ENCODE measurements at places on chromosomes 16 and 17.

DNA sequence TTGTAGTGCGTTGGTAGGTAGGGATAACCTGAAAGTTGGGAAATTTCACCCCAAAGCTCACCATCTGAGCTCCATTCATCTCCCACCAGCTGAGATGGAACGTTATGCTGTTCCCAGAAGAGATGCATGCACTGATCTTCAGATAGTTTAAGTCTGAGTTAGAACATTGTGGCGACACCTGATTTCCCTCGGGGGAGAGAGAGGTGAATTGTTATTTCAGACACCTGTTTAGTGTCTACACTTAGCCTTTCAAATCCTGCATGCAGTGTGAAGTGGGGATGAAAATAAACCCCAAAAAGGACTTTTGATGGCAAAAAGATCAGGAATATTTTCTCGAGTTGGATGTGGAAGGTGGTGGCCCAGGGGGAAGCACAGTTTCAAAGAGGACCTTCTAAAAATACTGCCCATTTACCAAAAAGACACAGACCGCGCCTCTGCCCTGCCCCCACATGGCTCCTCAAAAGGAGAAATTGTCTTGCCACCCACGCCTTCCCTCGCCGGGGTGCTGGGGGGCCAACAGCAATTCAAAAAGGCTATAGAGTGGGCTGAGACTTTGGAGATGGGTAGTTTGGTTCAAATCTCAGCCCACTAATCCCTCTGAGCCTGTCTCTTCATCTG is 11.4 kb downstream of the CIITA start:
- no peak for DNase-seq

DNA sequence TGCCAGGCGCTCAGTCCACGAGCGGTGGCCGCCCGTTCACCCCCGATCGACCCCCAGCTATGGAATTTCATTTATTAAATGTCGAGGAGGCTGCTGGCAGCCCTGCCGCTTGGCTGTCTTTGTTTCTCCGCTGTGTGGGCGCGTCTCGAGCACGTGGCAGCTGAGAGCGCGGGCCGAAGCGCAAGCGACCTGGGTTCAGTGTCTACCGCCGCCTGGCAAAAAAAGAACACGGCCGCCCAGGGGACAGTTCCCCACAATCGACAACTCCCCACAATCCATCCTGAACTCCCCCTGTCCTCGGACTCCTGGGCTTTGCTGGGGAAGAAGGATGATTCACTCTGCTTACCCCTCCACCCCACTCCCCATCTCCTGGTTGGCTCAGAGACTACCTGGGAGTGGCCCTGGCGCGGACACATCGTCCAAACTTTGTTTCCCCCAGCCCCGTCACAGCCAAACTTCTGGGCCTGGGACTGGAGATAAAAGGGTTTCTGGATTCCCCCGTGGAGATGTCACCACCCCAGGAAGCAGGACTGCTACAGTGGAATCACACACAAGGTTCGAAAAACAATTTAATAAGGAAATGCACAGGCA is 1.7 kb upstream of the ANKRD13B start:
- peak; percentile 55 for DNase-seq

DNA sequence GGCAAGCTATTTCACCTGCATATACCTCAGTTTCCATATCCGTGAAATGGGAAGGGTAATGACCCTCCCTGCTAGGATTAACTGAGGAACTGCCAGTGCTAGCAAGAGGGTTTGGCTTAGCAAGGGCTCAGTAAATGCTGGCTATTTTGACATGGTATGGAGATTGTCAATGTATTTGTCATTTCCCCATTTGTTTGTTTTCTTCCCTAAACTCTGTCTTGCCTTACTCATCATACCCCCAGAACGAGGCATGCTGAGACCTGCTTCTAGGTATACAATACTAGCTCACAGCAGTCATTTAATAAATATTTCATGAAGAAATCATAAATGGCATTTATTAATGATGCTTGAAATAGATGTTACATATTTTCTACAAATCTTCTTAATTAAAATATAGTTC is 124.0 kb downstream of the DYNLRB2 start:
- no peak for DNase-seq

DNA sequence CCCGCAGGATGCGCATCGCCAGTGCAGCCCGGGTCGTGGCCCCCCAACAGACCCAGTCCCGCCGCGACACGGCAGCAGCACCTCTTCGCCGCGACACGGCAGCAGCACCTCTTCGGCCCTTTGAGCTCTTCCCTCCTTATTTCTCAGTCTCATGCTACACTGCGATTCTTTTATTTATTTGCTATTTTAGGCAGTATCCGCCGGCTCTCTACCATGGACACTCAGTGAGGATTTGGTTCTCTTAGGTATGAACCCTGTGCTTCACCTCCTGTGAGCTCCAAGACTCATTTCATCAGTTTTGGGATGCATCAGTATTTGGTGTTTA is 8.3 kb upstream of the MAP2K3 start:
- DNase-seq = no peak

- peak; percentile 44 for DNase-seq
These were observed 987 bp downstream of the SLC16A5 start for GRCh38 chr17:75088465-75089417.

GRCh38 chr17:40190197-40191021 is 13.1 kb downstream of the RAPGEFL1 start:
- DNase-seq = no peak

GRCh38 chr16:24610416-24610755 is 71.0 kb downstream of the RBBP6 start:
- DNase-seq = peak; percentile 71

Data from GM03348 (cell line).